ENCODE measurements at places on chromosomes 12 and 14. TPM values are rescaled to one million over a fixed set of nuclear protein-coding genes. Genes with fewer than 3 reads are reported as not detected.

DNA sequence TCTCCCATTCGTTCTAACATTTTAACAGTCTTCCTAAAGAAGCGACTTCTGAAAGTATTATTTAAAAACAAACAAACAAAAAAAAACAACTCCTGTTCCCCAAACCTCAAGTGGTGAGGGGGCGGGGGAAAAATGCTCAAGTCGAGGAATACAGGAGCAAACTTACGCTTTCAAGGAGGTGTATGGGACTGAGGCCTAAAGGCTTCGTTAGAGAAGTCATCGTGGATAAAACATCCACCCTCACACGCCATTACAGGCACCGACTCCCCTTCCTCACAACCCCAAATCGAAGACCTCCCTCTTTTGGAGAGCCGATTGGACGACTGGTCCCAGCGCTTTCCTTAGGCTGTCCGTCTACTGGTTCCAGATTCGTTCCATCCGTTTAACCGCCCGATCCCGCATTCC lies 693 bp downstream of the CBX5 start:
- no peak for DNase-seq
- no peaks in the 10 kb centered on the region for H3K27me3 ChIP-seq
- peak overlapping the region; percentile 98 for H3K27ac ChIP-seq
- peaks cover 60% of the 10 kb centered on the region for H3K36me3 ChIP-seq
- peak overlapping the region; percentile 82 for H3K4me3 ChIP-seq

GRCh38 chr14:61641914-61642613 lies 53.2 kb upstream of the HIF1A start:
- DNase-seq, result no peak
- H3K36me3 ChIP-seq, result no peaks in the 10 kb centered on the region
- no peak overlapping the region for H3K27ac ChIP-seq
- no peaks in the 10 kb centered on the region for H3K27me3 ChIP-seq
- peaks cover 11% of the 10 kb centered on the region for H3K4me1 ChIP-seq

DNA sequence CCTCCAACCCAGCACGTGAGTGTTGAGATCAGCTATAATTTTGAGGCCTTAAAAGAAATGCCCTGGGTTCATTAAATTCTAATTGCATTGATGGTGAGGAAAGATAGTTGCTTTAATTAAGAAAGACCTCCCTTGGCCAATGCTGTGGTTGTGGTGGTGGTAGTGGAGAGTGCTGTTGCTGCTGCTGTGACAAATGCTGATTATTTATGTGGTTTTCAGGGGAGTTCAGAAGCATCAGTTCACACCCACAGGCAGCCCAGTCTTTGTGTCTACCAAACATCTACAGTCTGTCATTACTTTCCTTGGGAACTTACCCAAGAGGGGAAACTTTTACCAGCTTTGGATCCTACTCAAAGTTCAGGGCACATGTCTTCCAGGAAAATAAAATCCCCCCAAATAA lies 178.4 kb upstream of the PARP11 start:
- H3K4me3 ChIP-seq, result no peak overlapping the region
- H3K4me1 ChIP-seq, result peaks cover 37% of the 10 kb centered on the region
- no peaks in the 10 kb centered on the region for H3K27me3 ChIP-seq
- H3K36me3 ChIP-seq, result no peaks in the 10 kb centered on the region
- DNase-seq, result peak; percentile 17
- H3K27ac ChIP-seq, result peak overlapping the region; percentile 60

- peaks cover 2% of the 10 kb centered on the region for H3K36me3 ChIP-seq
- H3K27ac ChIP-seq, result no peak overlapping the region
- H3K4me1 ChIP-seq, result no peaks in the 10 kb centered on the region
- no peaks in the 10 kb centered on the region for H3K27me3 ChIP-seq
- no peak overlapping the region for H3K4me3 ChIP-seq
Observed at GRCh38 chr12:12182703-12183365, 84.0 kb downstream of the LRP6 start.

GRCh38 chr14:88154926-88155325 lies 150.0 kb downstream of the GPR65 start:
- H3K36me3 ChIP-seq, result no peaks in the 10 kb centered on the region
- no peak overlapping the region for H3K27ac ChIP-seq
- no peak for DNase-seq
- H3K4me1 ChIP-seq, result no peaks in the 10 kb centered on the region
- no peaks in the 10 kb centered on the region for H3K27me3 ChIP-seq

PDE3A gene
- 4.0 TPM for total RNA-seq

OVCH1 gene
- total RNA-seq, result 0.45 TPM

WDHD1 gene
- 42.4 TPM for total RNA-seq
